ENCODE measurements at places on chromosomes 16 and 17. TPM values are rescaled to one million over a fixed set of nuclear protein-coding genes. Genes with fewer than 3 reads are reported as not detected.

GRCh38 chr16:82756283-82756599, 129.5 kb downstream of the CDH13 start:
- DNase-seq: no peak

Gene OR4D1
- total RNA-seq: not detected

DNA sequence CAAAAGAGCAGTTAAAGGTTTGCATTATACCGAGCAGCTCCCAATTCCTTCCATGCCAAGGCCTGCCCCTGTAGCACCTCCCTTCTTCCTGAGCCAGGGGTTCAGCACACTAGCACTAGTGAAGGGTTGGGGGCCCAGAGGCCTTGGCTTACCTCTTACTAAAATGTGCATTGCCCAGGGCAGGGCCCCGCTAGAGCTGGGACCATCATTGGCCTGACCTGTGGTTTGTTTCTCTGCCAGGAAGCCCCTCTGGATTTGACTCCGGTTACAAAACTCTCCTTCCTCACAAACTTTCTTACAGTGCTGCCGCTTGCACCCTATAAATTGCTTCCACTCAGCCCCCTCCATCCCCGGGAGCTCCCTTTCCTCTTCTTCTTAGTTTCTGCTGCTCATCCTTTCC, 33.8 kb downstream of the MPRIP start:
- DNase-seq: no peak

DNA sequence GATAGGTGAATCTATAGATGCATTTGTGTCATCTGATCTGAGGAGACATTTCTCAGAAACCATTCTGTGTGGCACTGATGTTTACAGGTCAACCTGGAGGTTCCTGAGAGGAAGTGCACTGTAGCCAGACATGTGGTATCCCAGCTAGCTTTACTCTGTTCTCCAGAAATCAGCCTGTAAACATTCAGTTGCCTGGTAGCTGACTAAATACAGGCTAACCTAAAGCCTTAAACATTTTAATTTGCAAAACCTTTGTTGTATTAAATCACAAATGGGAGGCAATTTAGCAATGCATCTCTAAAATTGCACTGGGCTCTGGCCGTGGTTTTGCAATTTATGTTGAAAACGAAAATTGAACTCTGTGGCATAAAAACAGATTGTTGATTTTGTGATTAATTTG, 207.6 kb downstream of the FTO start:
- DNase-seq: no peak

Gene FGF11
- total RNA-seq: 20.9 TPM

DNA sequence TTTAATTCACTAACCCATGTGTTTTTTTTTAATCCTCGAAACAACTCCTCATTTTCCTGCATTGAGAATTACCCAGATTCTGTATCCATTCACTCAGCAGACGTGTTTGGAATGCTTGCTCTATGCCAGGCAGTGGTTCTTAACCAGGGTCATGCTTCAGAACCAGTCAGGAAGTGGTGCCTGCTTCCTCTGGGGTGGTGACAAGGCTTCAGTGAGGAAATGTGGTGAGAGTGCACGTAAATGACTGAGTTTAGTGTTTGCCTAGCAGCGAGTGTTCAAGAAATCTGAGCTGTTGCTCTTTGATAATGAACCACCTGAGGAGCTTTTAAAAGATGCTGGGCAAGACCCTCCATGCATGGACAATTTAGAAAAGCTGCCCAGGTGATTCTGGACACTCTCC, 9.9 kb downstream of the ZFP90 start:
- DNase-seq: no peak
